ENCODE measurements at places on chromosomes 7 and 10.

GRCh38 chr7:113263749-113264148 is 145.4 kb upstream of the SMIM30 start:
- peak; percentile 11 for DNase-seq

GRCh38 chr7:130982160-130982638 is 248.2 kb upstream of the KLF14 start:
- peak; percentile 6 for DNase-seq

DNA sequence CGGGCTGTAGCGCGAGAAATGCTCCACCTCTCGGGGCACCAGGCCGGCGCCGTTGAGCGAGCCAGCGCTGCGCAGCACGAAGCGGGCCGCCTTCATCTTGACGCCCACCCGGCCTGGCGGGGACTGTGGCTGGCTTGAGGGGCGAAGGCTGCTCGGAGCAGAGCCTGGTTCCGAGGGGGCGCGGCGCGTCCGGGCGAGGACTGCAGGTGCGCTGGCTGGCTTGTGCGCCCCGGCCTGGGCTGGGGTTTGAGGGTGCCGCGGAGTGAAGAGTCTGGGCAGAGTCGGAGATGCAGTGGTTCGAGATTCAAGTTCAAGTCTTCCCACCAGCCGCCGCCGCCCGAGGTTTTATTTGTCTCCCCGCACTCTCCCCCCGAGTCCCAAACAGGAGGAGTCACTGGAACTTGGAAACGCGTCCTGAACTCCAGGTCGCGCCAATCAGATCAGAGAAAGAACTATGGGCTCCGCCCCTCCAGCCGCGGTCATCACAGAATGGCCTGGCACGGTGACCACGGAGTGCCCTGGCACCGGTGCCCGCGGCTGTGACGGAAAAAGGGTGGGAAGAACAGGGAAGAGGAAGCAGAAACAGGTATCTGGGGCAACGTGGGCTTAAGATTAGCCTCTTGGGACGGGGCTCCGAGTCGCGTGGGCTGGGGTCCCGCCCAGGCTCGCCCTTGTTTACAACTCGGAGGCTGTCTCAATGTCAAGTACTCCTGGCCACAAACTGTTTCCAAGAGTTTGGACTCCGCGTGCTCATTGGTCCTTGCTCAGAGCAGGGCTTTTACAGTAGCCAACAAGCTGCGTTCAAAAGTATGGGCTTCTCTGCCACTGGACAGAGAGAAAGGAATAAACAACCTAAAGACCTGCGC is at the start of gene PDK4:
PDK4 (minus strand) TSS at position 319 of the 866 bp plus-strand sequence; CDS start at position 96, 223 bp downstream.
- no peak for DNase-seq

GRCh38 chr7:147571436-147572185 is 1019.0 kb upstream of the C7orf33 start:
- no peak for DNase-seq

GRCh38 chr10:30510184-30510931 is 76.4 kb downstream of the MAP3K8 start:
- DNase-seq = no peak

DNA sequence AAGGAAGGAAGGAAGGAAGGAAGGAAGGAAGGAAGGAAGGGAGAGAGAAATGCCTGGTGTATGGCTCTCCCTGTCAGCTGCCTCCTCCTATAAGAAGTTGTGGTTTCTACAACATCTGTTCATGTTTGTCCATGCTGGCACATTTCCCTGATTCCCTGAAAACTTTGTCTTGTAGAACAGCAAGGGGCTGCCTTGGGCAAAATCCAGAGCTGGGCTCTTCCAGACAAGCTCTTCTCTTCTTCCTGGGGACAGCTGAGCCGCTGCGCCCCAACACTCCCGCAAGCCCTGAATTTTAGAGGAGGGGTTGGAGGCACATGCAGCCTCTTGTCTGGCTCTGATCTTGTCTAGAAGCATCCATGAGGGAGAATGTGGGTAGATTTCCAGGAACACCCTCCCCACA is 282.0 kb upstream of the ADARB2 start:
- DNase-seq = no peak

- no peak for DNase-seq
Measured at GRCh38 chr7:73597978-73598782, 19.8 kb upstream of the TBL2 start.

DNA sequence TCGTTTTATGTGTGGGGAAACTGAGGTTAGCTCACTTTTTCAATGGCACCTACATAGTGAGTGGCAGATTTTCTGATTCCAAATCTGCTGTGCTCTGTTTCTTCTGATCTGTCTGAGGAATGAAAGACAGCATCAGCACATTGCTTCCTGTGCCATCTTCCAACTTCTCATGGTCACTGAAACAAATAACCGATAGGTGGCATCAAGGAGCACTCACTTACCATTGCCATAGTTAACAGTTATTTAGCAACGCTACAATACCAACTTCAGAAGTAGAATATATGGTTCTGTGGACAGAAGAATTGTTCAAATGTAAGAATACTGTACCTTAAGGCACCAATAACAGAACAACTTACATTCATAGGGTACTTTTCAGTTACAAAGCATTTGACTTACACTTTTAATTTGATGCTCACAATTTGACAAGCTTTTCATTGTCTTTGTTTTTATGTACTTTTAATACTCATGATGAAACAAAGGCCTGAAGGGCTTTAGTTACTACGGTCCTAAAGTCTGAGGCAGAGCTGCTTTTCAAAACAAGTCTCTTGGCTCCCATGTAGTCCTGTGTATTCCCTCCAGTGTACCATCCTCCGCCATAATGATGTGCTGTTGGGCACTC is 228.9 kb upstream of the TCF7L2 start:
- no peak for DNase-seq

GRCh38 chr10:75770626-75771081 is 339.2 kb downstream of the LRMDA start:
- no peak for DNase-seq

DNA sequence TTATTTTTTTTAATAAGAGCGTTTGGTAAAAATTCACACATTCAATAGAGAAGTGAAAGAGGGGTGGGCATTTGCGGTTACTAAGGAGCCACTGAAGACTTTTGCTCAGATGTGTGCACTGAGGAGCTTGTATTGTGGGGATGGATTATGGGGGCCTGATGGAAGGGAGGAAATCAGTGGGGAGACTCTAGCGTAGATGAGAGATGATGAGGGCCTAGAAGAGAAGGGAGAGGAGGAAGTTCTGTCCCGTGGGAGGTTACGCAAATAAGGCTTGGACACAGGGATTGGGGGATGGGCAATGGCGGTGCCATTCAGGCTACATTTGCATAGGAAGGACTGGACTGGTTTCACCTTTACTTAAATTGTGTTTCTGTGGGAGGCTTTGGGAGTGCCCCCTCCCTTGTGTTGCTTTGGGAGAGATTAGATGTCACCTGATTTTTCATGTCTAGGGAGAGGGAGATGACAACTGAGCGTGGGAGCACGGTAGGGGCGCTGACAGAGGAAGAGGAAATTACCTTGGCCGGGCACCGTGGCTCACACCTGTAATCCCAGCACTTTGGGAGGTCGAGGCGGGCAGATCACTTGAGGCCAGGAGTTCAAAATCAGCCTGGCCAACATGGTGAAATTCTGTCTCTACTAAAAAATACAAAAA is 2.2 kb upstream of the HIP1 start:
- no peak for DNase-seq
